ENCODE measurements at places on chromosomes 11 and 22.

DNA sequence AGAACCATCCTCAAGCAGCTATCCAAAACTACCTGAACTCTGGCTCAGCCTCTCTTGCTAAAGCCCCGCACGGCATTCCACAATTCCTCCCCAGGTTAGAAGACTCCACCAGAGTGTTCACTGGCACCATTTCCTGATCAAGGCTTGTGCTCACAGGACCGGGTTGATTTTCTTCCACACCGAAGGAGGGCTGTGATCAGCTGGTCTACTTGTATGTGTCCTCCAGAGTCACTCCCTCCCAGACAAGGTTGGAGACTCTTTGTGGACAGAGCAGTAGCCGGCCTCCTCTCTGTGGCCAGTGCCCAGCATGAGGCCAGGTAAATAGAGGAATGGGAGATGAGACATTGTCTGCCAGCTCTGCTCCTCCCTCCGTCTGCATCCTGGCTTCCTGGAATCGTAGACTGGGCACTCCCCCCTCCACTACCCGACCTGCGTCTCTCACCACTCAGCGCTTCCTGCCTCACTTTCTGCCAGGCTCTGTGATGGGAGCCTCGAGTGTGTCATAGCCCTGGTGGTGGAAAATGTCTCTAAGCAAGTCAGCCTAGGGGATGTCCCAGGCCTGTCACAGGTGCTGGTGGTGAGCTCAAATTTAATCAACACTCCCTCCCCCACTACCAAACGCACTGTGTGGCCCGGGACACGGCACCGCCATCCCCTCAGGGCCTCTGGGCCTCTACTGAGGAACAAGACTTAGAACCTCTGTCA is 12.5 kb upstream of the TMPRSS6 start:
- no peak for DNase-seq

GRCh38 chr11:102274628-102275027 is 42.7 kb upstream of the BIRC3 start:
- DNase-seq: no peak

DNA sequence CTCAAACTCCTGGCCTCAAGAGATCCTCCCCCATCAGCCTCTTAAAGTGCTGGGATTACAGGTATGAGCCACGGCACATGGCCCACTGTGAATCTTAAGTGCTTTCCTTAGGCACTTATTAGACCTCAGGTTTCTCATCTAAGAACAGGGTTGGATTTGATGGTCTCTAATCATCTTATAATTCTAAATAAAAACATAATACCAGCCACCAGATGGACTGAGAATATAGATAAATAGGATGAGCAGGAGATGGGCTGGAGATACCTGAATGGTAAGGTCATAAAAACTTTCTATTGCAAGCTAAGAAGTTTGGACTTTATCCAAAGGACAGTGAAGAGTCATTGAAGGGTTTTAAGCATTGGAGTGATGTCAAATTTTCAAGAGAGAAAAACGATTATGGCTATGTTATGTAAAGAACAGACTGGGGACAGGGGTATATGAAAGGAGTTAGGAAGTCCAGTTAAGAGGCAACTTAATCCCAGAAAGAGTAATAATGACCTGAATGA is 85.2 kb downstream of the RELT start:
- no peak for DNase-seq

GRCh38 chr11:82869657-82870056 is 30.6 kb downstream of the PRCP start:
- DNase-seq: no peak

- DNase-seq: no peak
These were observed 529.5 kb downstream of the SOX6 start for GRCh38 chr11:15826826-15827225.

DNA sequence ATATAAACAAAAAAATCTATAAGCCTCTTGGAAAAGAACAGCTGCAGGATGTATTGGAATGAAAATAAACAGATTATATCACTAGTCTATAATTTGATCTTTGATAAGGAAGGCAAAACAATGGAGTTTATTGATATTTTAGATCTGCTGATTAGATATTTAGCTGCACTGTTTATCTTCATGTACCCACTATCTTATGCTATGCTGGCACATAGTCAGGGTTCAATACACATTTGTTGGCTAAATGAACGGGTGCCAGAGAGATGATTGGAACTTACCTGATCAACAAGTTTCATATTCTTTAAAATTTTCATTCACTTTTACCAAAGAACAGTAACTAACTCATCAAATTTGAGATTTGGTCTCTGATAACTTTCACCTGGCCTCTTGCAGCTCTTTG is 26.9 kb downstream of the MMP20 start:
- DNase-seq: no peak

GRCh38 chr11:88489030-88489429 is 151.5 kb upstream of the CTSC start:
- DNase-seq: no peak

DNA sequence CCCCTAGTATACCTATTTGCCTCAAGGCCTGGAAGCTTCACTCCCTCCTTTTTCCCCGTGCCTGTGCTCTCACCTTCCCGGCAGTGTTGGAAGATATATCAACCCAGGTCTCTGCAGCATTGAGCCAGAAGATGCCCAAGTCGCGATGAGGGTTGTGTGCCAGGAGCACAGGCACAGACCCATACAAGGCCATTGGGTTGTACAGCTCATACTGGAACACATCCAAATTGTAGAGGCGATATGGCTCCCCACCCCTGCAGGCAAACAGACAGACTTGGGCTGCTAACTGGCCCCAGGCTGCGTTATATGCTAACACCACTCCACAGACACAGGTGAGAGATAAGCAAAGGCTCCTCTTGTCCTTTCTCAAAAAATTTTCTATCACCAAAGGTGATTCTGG is 10.7 kb upstream of the B3GAT3 start:
- DNase-seq: no peak

GRCh38 chr11:68655406-68655805 is 28.9 kb upstream of the GAL start:
- DNase-seq: no peak

DNA sequence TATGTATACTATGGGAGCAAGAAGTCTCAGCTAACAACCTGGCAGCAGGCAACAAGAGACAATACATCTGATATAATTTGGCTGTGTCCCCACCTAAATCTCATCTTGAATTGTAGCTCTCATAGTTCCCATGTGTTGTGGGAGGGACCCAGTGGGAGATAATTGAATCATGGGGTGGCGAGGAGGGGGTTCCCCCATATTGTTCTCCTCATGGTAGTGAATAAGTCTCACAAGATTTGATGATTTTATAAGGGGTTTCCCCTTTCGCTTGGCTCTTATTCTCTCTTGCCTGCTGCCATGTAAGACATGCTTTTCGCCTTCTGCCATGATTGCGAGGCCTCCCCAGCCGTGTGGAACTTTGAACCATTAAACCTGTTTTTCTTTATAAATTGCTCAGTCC is 6.2 kb downstream of the DNAJC24 start:
- DNase-seq: no peak

DNA sequence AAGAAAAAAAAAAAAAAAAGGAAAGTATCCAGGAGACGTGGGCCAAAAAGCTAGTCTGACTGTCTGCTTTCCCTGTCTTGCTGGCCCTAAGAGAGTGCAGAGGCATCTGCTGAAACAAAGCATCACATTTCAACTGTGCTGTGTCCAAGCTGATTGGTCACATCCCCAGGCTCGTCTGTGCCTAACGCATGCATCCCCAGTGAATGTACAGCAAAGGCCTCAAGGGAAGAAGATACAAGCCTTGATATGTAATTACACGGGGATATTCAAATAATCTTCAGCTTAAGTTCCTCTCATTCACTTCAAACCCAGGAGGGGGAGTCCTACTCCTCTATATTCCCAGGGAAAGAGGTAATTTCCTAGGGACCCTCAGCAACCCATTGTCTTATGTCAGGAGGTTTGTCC is 5.4 kb upstream of the SORL1 start:
- no peak for DNase-seq
